CD4-positive, CD25-positive, alpha-beta regulatory T cell (primary cell): ENCODE measurements at places on chromosomes 16 and 17.

- no peak for DNase-seq
These were observed 232.5 kb downstream of the RAB11FIP4 start for GRCh38 chr17:31623990-31624389.

DNA sequence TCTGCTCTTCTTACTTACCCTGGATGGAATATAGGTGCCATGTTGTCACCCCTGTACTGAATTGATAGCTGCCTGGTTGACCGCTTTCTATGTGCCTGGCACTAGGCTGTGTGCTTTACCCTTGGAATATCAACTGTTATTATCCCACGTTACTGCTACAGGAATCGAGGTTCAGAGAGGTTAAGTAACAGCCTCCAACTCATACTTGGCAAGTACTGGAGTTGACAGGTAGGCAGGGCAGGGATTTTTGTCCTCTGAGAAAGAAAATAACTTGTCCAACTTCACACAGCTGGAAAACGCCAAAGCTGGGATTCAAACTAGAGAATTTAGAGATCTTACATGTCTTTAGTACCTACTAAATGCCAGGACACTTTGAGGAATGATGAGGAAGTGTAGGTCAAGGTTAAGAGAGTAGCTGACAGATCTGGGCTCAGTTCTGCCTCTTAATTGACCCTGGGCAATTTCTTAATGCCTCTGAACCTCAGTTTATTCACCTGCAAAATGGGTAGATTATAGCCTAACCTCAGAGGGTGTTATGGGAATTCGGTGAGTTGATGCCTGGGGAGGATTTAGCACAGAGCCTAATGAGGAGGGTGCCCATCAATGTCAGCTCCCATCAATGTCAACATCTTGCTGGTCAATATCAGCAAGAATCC lies 25.8 kb downstream of the ITPRIPL2 start:
- no peak for DNase-seq

DNA sequence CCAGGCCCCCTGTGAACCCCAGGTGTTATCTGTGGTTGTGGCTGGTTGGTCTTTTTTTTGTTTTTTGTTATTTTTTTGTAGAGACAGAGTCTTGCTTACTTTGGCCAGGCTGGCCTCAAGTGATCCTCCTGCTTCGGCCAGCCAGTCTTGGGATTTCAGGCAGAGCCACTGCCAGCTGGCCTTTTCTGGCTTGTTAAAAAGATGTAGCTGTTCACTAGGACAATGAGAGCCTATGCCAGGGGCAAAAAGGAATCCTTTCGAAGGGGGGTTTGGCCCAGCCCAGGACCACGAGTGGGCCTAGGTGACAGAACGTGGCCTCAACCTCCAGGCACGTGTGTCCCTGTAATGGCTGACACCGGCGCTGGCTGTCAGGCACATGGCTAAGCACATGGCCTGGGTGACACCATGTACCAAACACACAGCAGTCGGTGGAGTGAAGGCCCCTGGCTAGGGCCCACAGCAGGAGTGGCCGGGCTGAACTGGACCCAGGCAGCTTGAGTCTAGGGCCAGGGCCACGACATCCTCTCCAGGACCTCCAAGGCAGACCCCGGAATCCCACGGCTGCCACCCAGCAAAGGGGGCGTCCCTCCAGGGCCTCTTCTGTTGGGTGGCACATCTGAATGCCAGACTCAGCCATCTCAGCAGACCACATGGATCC lies 6.9 kb upstream of the SLC38A8 start:
- DNase-seq, result no peak

DNA sequence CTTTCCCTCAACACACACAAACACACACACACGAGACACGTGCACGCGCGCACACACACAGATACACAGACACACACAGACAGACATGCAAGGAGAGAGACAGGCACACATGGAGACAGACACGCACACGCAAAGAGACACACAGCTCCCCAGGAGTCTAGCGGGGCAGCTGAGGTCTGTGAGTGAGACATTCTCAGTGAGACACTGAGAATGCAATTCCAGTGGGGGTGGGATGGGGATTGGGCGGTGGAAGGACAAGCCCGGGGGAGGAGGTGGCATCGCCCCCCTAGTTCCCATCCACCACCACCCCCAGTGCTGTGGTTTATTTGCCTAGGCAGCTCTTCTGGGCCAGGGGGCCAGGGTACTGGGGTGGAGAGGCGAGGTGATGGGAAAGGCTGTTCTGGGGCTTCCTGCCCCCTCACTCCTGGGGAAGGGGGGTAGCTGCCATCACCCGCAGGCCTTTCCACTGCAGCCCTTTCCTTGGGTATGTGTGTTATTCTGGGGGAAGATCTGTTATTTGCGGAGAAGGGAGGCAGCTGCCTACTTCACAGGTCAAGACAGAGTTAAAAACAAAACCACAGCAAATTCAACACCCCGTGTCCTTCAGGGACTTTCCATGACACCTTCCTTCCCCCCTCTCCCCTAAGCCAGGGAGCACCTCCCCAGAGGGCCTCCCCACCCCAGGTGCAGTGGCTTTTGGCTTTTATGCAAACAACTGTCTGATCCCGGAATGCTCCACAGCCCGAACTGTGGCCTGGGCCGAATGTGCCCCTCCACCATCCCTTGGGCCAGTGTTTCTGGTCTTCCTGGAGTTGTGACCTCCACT lies 18.0 kb downstream of the GRB7 start:
- peak; percentile 54 for DNase-seq

GRCh38 chr17:17971431-17972125 lies 622 bp downstream of the TOM1L2 start:
- no peak for DNase-seq

DNA sequence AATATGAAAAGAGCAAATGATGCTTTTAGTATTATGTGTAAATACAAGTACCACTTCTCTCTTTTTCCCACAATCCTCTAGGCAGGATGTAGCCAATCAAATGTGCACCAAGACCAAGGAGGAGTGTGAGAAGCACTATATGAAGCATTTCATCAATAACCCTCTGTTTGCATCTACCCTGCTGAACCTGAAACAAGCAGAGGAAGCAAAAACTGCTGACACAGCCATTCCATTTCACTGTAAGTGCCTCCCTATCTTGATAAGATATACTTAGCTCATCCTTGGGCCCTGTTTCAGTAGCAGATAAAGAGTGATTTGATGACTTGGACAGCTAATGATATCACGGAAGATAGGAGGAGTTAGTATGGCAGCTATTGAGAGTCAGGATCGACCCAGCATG lies 33.7 kb downstream of the TADA2A start:
- DNase-seq, result no peak

DNA sequence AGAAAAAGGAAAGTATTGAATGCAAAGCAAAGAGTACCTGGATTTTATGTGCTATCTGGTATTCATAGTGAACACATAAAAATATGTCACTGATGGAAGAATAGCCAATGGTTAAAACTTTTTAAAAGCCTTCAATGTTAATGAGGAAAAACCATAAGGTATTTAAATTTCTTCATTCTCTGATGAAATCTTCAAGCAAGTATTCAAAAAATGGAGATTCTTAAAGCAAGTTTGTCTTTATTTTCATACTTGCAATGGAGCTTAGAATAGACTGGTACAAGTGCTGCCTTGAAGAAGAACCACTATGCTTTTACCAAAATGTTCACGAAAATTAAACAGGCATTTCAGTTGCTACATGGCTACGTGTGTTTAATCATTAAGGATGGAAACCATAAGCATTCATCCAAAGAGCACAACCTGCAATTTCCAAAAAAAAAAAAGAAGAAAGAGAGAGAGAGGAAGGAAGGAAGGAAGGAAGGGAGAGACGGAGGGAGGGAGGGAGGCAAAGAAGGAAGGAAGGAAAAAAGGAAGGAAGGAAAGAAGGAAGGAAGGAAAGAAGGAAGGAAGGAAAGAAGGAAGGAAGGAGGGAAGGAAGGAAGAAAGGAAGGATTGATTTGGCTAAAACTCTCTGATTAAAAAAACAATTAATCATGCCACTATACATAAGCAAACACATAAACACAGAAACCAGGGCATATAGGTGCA lies 17.6 kb downstream of the HS3ST3A1 start:
- DNase-seq, result no peak

DNA sequence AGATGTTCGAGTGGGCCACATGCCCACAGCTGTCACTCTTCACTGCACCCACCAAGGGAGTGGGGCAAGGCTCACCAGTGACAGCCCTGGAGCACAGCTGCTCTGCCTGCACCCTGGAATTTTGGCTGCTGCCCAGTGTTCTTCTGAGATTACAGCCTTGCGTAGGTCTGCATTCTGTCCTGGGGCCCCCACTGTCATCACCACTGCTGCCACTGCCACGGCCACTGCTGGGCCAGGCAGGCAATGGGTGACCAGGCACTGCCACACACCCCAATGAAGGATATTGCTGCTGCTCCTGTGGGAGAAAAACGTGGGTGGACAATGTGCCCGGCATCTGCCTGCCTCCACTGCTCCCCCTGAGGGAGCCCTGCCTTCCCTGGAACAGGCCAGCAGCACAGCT lies 1717.0 kb downstream of the TP53TG3F start:
- no peak for DNase-seq

GRCh38 chr16:23290189-23291062 lies 11.7 kb upstream of the SCNN1B start:
- DNase-seq, result no peak

DNA sequence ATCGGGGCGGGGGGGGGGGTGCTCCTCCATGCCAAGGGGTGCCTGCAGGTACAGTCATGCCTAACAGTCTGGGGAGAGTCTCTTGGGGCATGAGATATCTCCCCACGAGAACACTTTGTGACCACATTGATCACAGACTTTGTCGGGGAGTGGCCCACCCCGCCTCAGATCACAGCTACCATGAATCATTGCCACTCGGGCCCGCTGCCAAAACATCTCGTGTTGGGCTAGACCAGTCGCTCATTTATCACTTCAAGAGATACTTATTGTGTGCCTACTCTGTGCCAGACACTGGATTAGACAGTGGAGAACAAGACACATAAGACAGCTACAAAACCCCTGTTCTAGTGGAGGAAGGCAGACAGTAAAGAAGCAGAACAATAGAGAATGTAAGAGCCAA lies 72.6 kb downstream of the CLEC16A start:
- DNase-seq, result no peak
